ENCODE measurements at places on chromosomes 7 and 10.

DNA sequence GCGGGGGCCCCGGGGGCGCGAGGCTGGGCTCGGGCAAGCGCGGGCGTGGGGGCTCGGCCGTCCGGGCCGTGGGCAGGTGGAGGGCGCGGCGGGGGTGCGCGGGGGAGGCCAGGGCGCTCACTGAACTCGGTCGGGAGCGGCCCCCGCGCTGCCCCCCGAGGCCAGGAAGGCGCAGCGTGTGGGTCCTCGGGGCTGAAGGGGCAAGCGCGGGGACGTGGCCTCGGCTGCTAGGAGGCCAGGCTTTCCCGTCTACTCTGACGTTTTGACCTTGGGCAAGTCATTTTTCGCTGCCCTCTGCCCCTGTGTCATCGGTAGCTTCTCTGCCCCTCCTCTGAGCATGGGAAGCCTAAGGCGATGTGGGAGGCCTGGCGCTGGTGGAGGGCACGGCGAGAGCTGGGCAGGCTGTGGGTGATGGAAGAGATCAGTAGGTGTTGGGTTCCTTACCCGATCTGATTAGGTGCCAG is 441 bp downstream of the FBH1 start:
- DNase-seq, result no peak

- DNase-seq, result peak; percentile 85
These were observed 3.0 kb upstream of the BTBD16 start for GRCh38 chr10:122267849-122268737.

GRCh38 chr7:37541810-37542443 is 93.3 kb upstream of the ELMO1 start:
- DNase-seq, result peak; percentile 8

DNA sequence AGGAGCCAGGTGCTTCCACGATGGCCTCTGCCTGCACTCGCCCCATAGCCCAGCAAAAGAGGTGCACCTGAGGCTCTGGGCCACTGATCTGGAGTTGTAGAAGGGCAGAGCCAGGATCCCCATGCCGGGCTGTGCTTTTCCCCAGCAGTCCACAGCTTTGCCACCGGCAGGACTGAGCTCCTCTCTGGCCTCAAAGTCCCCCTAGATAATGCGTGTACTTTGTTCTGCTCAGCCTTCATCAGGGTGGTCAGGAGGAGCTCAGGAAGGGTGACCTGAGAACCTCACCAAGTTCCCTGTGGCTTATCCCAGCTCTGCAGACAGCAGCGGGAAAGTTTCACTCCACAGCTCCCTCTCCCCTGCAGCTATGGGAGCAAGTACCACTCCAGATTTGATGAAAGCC is 27.9 kb upstream of the UNC5B start:
- DNase-seq, result no peak

DNA sequence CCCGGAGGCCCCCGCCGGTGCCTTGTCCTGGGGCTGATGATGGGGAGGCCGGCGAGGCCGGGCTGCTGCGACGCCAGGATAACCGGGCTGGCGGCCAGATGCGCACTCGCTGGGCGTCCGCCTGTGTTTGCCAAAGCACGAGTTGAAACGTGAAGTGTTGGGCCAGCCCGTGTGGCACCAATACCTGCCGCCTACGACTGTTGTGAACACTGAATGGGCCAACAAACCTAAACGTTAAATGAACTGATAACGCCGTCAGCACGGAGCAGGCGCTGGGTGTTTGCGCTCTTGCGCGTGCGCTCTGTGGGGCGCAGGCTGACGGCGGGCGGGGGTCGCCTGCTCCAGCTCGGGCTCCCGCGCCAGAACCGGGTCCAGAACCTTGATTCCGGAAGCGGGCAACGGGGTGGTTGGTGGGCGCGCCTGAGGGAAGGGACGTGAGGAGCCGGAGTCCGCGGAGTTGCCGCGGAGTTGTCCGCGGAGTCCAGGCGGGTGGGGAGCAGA is 658 bp downstream of the CYP2E1 start:
- no peak for DNase-seq

DNA sequence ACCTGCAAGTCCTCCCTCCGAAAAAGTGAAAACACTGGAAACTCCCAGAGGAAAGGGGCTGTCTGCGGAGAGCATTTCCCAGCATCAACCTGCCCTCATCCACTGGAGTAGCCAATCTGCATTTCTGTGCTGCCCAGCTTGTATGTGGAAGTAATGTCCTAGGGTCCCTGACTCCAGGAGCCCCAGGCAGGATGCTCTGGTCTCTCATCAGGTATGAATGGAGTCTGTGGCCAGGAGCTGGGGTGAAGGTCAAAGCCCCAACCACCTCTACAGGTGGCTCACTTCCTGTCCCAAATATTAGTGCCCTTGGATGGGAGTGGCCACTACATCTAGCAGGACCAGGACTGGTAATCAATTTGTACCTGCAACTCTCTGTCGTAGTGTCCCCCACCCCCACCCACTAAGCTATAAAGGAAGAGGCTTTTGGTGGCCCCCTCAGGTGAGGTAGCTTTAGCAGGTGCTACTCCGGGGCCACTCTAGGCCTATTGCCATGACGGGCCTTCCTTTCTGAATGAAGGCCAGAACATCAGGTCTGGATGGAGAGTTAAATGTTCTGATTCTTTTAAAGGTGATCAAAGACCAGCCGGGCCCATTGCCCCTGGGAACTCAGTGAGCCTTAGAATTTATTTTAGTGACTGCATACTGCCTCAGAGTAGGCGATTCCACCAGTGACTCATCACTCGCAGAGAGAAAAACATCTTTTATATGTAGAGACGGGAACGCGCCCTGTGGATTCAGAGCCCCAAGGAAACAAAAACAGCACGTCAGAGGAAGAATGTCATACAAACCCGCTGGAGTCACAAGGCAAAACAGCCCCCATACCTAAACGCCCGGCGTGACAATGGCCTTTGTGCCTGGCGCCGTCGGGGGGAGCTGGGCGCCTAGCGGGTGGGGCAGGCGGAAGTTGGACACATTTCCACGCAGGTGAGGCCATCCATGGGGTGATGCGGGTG is 13.0 kb downstream of the EN2 start:
- no peak for DNase-seq

GRCh38 chr7:133310232-133310862 is 57.5 kb downstream of the EXOC4 start:
- no peak for DNase-seq

DNA sequence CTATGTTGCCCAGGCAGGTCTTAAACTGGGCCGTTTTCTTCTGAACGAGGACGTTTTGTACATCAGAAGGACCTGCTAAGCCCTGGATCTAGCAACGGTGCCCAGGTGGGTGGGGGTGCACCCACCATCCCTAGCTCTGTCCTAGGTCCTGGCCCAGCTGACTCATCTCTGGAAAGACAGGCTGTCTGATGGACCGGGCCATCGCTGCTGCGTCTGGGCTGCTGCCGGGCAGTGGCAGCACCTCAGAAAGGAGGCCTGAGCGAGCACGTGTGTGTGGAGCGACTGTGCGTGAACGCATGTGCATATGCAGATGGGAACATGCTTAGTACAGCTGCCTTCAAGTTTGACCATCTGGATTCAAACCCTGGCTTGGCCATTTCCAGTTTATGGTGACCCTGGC is 7.3 kb upstream of the ELFN1 start:
- no peak for DNase-seq

DNA sequence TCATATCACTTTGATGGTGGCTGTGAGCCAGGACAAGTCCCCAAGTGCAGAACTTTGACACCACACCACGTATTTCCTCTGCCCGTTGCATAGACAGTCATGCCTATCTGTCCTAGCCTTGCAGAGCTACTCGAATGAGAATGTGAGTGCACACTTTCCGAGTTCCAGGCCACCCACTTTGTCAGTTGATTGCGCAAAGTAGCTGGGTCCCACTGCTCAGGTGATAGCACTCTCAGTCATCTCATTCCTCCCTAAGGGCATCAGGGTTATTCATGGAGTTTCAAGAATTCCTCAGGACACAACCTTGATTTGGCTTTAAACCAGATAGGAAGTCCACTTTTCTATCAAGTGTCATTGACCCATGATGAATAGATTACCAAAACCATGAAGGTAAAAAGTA is 19.3 kb downstream of the LSM5 start:
- DNase-seq, result no peak

DNA sequence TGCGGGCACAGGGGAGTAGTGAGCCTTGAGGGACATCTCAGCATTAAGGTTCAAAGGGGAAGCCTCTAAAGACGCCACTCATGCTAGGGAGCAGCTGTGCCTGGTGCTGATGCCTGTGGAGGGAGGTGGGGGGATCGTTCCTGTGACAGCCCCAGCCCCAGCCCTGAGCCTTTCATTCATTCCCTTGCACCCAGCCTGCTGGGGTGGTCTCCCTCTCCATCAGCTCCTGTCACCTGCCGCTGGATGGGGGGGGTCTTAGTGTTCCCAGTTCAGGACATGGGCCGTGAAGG is 11.6 kb downstream of the ZNF316 start:
- no peak for DNase-seq

DNA sequence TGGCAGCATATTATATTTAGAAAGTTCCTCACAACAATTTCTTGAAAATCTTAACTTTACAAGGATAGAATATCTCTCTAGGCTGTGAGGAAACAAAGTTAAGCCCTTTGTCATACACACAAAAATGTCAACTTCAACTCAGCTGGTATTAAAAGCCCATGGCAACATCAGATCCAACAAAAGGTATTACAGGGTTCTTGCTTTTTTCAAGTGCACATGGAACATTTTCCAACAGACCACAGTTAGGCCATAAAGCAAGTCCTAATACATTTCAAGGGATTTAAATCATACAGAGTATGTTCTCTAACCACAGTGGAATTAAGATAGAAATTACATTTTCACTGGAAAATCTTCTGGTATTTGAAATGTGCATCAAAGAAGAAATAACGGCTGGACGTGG is 71.9 kb upstream of the OIT3 start:
- no peak for DNase-seq

DNA sequence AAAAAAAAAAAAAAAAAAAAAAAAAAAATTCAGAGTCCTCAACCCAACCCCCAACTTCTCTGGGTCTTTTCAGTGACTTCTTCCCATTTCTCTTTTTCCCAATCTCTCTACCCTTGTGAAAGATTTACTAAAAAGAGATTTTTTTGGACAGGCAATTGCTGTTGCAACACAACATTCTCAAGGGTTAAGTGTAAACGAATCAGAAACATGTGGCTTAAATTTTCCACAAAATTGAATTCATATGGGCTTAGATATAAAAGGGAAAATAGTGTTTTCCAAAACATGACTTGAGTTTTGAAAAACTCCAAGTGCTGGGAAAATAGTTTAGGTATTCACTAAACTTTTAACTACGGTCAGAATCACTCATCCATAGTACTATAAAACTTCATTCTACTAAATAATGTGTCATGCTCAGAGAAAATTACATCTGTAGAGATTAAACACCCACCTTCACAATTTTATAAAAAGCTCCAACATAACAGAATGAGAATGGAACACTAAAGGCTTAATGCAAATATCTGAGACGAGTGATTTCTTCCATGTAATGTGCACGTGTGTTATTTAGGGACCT is 643.1 kb downstream of the PARD3 start:
- DNase-seq, result no peak

DNA sequence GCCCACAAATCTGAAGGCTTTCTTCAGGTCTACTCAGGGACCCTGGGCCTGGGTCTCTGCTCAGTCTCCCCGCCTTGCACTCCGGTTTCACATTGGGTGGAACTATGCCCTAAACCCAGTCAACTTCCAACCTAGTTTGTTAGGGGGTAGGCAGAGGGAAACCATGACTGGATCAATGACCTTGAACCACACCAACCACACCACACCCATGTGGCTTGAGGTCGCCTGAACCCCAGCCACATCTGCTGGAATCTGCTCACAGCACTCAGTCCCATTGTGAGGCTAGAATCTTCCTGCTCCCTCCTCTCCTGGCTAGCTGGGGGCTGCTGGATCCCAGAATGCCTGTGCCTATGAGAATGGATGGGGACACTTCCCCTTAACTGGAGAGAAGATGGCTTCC is 17.9 kb downstream of the RFC2 start:
- DNase-seq, result no peak

DNA sequence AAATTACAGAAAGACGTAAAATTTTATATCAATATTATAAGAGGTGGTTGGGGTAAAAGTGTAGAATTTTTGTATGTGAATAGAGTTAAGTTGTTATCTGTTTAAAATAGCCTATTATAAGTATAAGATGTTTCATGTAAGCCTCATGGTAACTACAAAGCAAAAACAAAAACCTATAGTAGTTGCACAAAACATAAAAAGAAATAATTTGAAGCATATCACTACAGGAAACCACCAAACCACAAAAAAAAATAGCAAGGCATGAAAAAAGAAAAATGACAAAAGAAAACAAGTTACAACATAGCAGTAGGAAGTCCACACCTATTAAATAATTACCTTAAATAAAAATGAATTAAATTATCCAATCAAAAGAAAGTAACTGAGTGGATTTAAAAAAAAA is 12.4 kb upstream of the GSTK1 start:
- DNase-seq, result no peak

- no peak for DNase-seq
These were observed 7.4 kb upstream of the OPN4 start for GRCh38 chr10:86646933-86647332.

- no peak for DNase-seq
These were observed 23.6 kb downstream of the TSPAN15 start for GRCh38 chr10:69474742-69475432.

DNA sequence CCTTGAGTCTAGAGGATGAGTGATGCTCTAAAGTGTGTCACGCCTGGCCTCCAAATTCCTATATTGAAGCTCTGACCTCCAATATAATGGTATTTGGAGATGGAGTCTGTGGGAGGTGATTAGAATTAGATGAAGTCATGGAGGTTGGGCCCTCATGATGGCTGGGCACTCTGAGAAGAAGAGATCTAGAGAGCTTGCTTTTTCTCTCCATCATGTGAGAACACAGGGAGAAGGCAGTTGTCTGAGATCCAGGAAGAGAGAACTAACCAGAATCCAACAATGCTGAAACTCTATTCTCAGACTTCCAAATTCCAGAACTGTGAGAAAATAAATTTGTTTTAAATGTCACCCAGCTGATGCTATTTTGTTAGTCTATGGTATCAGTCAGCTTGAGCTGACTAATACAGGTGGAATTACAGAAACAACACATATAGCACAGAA is 15.1 kb downstream of the RNF216 start:
- no peak for DNase-seq

GRCh38 chr7:23135755-23136154 is 30.2 kb downstream of the KLHL7 start:
- no peak for DNase-seq

- no peak for DNase-seq
These were observed 183.6 kb downstream of the PFKFB3 start for GRCh38 chr10:6386346-6386745.

GRCh38 chr10:128865436-128866195 is 601.4 kb upstream of the MGMT start:
- DNase-seq, result no peak

GRCh38 chr7:4634166-4634565 is 47.9 kb upstream of the FOXK1 start:
- no peak for DNase-seq

DNA sequence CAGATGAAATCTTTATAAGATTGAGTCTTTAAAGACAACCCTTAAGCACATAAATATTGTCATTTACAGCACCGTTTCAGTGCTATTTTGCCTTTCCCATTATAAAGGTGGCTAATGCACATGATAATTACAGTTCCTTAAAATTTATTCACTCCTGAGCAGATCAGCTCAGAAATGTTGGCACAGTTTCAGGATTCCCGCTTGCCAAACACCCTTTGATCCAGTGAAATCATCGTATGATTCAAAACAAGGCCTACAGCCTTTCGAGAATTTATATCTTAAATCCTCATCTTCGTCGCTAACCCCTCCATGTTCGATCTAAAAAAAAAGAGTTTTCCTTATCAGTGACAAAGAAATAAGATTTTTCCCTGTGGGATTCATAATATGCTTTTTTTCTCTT is 14.1 kb upstream of the SOSTDC1 start:
- DNase-seq, result no peak

GRCh38 chr10:86411281-86411841 is 44.8 kb upstream of the GRID1 start:
- peak; percentile 47 for DNase-seq

Data from GM13976 (cell line).